ENCODE measurements at places on chromosomes 1 and 21.

DNA sequence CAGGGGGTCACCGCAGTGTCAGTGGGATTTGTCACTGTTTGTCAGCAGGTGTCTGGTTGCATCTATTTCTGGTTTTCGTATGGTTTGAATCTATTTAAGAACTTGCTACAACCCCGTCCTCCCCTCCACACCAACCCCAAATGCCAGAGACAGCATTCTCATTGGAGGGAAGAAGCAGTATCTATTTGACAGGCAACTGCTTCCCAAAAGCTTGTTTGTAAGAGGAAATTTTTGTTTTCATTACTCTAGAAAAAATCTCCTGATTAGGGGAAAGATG is 54.4 kb downstream of the NR5A2 start:
- DNase-seq, result no peak

DNA sequence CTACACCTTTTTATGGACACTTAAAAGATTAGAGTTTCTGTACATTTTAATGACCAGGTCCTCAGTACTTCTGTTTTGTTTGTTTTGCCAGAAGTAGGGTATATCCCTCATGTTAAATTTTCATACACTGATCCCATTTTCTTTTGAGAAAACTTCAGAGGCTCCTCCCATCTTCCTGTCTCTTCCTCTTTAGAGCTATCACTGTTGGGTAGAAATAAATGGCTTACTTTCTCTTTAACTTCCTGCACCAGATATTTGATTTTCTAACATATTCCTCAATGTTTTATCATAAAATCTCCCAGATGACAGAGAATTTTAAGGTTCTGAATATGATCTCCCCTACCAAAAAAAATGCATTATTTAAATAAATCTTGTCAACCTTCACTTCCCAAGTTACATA is 23.4 kb downstream of the VAV3 start:
- no peak for DNase-seq

DNA sequence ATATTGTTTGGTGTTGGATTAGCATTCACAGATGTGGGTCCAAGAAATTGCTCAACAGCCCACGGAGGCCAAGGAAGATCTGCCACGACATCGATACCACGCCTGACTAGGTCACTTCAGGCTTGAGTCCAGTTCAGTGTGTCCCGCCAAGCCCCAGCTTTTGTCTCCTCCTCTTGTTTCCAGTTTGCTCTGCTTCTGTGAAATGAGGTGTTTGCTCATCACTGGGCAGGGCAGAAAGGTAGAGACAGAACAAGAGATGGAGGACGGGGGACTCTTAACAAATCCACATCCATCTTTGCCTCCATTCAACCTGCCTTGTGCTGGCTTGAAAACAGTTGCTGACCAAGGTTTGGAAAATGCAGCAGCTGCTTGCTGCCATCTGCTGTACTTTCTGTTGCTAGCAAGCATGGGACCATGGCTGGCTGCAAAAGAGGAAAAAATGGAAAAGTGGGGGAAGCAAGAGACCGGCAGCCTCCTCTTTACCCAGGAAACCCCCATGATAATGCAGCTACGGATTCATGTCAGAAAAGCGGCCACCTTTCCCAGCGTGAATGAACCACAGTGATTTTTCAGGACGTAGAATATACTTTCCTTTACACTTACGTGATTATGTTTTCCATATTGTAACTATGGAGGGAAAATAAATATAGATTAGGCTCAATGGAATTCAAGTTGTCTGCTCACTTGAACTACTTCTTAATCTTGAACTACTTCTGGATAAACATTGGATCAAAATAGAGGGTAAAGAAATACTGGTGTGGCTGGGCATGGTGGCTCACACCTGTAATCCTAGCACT is 80.2 kb upstream of the GREM2 start:
- no peak for DNase-seq

DNA sequence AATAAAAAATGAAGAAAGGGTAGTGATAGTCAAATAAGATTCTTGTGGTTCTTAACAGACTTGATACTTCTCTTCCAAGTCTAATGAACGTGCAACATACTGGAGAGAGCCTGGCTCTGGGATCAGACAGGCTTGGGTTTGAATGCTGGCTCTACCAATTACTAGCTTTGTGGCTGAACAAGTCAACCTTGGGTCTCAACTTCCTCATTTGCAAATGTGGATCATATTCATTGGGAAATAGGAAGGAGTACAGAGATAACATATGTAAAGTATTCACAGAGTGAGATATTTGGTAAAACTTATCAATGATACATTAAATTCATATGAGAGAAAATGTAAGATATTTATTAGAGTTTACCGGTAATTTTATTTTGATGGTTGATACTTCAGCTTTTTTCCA is 2.0 kb downstream of the EDEM3 start:
- no peak for DNase-seq

GRCh38 chr1:199700551-199700950 is 327.0 kb upstream of the NR5A2 start:
- no peak for DNase-seq

GRCh38 chr1:61182049-61182448 is 99.7 kb downstream of the NFIA start:
- DNase-seq, result peak; percentile 65

DNA sequence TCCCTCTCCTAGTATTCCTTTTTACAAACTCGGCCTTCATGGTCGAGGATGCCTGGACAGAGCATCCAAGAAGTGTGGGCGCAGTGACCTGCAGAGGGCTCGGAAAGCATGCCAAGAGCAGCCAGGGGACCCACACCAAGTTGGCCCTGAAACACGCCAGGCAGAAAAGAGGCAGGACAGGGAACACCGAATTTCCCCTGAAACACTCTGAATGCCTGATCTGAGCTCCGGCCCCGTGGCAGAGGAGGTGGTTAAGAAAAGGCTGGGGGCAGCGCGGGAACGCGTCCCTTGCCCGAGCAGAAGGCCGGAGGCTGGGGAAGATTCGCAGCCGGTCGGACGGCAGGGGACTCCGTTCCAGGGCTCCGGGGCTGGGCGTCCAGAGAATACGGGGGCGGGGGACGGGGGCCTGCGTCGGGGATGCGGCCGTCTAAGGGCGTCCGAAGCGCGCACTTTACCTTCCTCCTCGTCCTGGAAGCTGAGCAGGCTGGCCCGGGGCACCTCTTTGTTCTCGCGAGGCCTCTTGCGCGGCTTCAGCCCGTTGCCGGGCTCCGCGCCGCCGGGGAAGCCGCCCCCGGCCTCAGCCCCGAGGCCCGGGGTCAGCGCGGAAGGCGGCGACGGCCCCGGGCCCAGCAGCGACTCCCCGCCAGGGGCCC is 558 bp downstream of the PAXBP1 start:
- DNase-seq, result no peak

GRCh38 chr1:201358596-201358995 is 18.9 kb downstream of the TNNT2 start:
- no peak for DNase-seq

GRCh38 chr1:92768296-92768695 is 16.6 kb downstream of the EVI5 start:
- no peak for DNase-seq

DNA sequence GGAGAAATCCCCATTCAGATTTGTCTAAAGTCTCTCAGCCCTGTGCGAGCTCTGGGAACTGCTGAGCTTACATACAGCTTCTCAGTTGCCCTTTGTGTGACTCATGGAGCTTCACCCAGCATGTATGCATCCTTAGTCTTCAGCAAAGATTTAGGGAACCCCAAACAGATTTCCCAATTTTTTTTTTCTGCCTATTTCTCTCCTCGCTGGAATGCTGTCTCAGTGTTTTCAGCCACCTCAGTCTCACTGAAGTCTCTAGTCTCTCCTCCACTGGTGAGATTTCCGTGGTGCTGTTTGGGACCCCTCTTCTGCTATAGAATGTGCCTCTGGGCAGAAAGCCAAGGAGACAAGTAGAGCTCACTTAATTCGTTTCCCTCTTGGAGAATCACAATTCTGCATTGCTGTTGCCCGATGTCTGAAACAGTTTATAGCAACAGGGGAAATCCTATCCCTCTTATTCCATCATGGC is 28.1 kb upstream of the TXLNA start:
- DNase-seq, result no peak

- DNase-seq, result no peak
These were observed 12.1 kb downstream of the IL24 start for GRCh38 chr1:206909161-206909882.
